ENCODE measurements at places on chromosomes 1 and 21.
A peak's percentile ranks its signal among the peaks of the same experiment; 100 is the strongest.

GRCh38 chr1:207878939-207879338 is 32.0 kb downstream of the CD34 start:
- DNase-seq: no peak

- DNase-seq: no peak
Measured at GRCh38 chr1:3038571-3039181, 17.4 kb downstream of the ACTRT2 start.

DNA sequence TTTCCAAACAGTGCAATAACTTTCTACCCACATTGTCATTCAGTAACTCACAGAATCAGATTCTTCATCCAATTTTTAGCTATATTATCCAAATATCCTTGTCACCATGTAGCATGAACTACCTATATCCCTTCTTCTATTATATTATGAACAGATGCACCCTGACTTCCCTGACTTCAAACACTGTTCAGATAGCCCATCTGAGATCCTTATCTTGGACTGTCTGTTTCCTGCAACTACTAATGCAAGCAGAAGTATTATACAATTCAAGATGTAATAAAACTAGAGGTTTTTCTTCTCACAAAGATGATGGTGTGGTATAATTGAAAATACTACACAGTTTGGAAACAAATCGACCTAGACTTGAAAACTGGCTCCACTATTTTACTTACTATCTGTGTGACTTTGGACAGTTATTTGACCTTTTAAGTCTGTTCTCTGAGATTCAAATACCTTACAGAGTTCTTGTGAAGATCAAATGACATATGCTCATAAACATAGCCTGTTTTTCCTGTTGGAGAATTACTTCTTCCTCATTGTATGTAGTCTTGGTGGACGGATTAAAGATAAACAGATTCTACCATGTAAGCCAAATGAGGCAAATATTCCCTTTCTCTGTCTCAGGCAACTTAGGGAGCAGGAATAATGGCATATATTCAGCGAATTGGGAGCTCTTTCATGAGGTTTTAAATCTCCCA is 407.9 kb upstream of the ZRANB2 start:
- DNase-seq: no peak

DNA sequence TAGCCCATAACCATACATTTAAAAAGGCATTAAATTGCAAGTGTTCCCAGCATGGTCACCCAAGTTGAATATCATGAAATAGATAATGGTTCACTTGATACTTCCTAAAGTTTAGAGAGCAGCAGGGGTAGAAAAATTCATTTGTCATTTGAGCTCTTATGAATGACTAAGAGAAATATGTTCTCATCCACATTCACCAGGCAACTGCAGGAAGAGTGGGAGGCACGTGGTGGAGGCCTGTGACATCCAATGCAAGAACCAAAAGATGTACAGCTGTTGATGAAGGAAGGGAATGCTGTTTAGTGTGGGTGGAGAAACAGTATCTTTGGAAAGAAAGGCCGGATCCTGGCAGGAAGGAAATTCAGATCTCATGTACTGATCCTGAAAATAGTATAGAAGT is 473.1 kb downstream of the ADGRL2 start:
- DNase-seq: no peak

- no peak for DNase-seq
Measured at GRCh38 chr1:110602466-110602865, 3.7 kb downstream of the KCNA2 start.

DNA sequence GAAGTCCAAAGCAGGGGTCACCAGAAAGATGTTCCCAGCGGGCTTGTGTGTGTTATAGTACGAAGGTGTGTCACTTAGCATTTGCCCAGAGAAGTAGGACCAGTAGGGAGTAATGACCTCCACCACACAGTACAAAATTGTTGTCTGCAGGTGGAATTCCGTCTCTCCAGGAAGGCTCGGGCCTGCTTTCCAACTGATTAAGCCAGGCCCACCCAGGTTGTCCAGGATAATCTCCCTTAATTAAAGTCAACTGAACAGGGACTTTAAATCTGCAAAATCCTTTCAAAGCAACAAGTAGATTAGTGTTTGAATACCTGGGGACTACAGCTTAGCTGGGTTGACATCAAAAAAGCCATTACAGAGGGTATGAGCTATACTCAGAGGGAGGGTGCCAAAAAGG is 131.3 kb downstream of the BACH1 start:
- DNase-seq: no peak

DNA sequence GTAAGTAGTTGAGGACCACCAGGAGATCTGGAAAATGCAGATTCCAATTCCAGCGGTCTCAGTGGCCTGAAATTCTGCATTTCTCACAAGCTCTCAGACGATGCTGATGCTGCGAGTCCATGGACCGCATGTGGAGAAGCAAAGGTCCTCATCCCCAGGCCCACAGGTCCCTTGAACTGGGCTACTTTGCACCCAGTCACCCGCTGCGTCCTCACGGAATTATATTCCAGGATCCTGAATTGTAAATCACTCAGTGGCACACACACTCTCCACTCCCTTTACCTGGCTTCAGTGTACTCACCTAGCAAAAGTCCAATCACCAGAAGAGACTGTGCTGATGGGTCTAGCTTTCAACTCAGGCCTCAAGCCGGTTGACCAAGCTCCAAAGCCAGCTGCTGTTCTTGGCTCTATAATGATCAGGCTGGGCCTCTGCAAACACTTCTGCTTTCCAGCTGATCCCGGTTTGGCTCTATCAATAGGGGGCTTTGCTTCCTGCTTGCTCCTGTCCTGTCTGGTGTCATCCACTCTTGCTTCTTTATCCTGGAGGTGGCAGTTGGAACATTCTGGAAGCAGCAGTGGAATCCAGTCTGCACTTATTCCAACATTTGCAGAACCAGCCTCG is 904 bp upstream of the RPL22 start:
- DNase-seq: no peak

- no peak for DNase-seq
Measured at GRCh38 chr1:35838693-35839245, 31.0 kb downstream of the AGO4 start.

- no peak for DNase-seq
Measured at GRCh38 chr1:12057382-12057781, 5.7 kb upstream of the TNFRSF8 start.

DNA sequence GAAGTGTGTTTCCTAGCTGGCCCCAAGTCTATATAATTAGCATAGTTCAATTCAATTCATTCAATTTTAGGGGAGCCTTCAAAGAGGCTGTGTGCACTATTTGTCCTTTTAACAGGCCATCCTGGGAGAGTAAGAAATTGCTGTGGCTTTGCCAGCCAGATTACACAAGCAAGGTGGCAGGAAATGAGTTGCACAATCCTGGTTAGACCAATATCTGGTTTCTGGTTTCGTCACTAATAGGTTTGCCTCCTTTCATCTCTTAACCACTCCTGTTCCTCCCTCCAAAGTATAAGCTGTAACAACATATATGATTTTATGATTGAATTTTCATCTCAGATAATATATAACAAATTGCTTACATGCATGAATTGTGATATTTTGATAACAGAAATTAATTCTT is 84.1 kb upstream of the NEGR1 start:
- no peak for DNase-seq

GRCh38 chr1:16118706-16119105 is 37.2 kb downstream of the EPHA2 start:
- DNase-seq: no peak

DNA sequence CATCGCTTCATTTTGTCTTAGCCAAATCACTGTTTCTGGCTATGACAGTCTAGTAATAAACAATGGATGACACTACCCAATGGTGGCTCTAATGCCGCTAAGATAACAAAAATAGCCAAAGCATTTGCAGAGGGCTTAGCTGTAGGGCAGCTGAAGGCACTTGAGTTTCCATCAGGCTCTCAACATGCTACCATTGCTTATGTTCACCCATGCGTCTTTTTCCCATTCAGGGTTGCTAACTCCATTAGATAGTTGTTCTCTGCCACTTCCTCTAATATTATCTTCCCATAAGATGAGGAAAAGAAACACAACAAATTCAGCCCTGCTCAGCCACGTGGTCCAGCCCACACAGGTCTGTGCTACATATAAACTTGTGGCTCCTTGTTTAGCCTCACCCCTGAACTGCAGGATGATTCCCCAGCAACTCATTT is 159.6 kb downstream of the TOMM20 start:
- DNase-seq: no peak

- DNase-seq: no peak
Measured at GRCh38 chr1:165542647-165543046, 1.2 kb upstream of the LRRC52 start.

DNA sequence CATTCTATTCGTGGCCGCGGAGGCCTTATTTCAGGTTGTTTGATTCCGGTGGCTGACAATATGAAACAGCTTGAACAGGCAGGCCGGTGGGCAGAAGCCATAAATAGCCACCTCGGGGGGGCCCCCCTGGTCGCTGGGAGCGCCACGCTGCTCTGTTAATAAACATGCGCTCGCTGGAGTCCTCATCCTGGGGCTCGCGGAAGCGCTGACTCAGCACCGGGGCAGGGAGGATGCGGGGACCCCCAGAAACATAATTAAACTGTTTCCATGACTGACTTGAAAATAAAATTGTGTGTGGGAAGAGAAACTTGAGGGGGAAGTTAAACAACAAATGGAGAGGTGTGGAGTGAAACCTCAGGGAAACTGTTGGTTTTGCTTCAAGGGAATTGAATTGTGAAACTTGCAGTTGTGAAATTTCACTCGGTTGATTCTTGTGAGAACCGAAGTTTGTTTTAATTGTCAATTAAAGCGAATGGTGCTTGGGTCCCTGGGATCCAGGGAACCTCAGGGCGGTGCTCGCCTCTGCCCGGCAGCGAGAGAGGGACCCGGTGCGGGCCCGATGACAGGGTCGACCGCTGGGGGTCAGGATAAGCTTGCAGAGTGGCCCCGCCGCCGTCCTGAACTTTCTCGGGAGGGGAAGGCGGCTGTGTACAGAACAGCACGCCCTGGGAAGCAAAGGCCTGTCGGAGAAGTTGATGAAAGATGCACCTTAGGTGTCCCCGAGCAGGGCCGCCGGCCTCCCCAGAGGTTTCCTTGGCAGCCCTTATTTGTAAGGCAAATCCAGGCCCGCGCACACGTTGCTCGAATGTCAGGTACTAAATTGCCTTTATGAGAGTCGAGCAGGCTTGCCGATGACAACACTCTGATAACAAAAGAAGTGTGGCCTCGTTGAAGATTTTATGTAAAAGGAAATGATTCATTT is 176.9 kb upstream of the LMO4 start:
- DNase-seq: no peak

- peak; percentile 82 for DNase-seq
Measured at GRCh38 chr1:181936768-181937581, 124.5 kb downstream of the ZNF648 start.

DNA sequence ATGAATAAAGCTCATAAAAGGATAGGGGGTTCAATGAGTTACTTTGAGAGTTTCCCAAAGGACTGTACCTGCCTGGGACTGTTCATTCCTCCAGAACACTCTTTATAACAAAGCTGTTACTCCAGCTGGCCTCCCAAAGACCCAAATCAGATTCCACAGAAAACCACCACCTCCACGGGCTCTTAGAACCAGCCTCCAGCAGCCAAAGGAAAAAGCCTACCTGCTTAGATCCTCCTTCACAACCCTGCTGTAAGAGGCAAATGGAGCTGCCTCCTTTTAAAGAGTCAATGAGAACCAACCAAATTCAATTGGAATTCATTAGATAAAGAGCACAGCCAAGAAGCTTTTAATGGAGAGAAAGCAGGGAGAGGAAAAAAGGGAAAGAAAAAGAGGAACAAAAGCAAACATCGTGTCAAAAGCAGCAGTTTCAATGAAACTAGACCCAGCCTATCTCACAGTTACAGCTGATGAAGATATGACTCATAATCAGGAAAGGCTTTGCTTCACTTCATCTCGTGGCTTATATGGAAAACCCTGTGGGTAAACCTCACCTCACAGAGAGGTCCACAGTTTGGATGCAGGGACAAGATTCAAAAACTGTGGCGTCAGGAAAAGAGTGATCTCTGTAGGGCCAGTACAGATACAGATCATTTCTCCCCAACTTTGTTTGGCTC is 27.8 kb upstream of the FMO4 start:
- no peak for DNase-seq

DNA sequence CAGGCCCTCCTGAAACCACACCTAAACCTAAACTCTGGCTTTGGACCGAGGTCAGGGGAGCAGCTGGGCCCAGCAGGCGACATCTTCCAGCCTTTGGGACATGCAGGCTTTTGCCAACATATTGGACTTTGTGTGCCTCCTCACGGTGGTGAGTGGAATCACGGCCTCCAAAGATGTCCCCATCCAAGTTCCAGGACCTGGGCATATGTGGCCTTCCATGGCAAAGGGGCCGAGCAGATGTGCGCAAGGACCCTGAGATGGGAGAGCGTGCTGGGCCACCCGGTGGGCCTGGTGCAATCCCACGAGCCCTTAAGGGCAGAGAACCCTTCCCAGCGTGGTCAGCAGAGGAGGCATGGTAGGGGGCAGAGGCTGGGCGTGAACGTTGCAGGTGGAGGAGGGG is 160.8 kb upstream of the C1orf174 start:
- DNase-seq: no peak

- DNase-seq: peak; percentile 78
Measured at GRCh38 chr1:29793101-29793546, 556.8 kb downstream of the PTPRU start.

DNA sequence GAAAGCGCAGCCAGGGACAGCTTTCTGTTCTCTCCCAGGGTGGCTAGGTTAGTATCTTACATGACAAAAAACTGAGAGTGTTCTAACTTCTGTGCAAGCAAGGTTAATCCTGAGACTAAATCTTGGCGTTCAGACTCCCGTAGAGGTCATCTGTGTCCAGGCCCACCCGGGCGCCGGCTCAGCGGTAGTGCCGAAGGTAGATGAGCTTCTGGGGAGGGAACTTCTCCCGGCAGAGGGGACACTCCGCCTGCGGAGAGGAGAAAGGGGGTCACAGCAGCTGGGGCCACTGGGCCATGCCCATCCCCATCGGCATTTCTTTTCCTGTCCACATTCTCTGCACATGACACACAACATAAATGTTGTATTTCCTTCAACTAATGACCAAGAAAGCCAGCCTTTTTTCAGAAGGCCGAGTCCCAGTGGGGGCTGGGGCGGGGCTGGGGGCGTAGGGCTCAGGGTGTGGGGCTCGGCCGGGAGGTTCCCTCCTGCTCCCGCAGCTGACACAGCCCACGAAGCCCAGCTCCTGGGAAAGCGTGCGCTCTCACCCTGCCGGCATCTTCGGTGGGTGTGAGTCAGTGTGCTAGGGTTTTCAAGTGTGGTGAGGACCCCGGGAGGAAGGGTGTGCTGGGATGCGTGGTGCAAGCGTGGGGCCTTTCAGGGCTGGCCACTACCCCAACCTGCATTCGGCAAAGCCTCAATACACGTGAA is 6.6 kb downstream of the PEX10 start:
- DNase-seq: no peak

GRCh38 chr1:44826375-44827196 is 16.5 kb downstream of the PTCH2 start:
- no peak for DNase-seq

GRCh38 chr1:190759807-190760206 is 282.1 kb upstream of the BRINP3 start:
- DNase-seq: no peak

DNA sequence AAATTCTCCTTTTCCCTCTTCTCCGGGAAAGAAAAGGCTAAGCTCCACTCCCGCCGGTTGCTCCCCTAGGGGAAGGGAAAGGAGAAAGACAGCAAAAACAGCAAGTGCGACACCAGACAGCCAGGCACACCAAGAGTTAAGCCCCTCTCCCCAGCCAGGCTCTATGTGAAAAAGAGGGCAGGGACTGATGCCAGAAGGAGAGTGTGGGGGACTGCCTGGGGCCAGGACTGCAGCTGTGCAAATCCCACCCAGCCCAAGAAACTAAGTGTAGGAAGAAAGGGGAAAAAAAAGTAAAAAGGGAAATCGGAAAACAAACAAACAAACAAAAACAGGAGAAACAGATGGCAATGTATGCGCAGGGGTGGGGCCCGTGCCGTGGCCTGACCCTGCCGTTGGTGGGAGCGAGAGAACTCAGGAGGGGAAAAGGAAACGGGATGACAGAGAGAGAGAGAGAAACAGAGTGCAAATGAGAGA is 27.7 kb upstream of the FMO1 start:
- DNase-seq: no peak

Measured in NCI-H1105 (cell line).